ENCODE measurements at places on chromosomes 16 and 17. TPM values are rescaled to one million over a fixed set of nuclear protein-coding genes. Genes with fewer than 3 reads are reported as not detected.

KRT12 gene
- total RNA-seq, result not detected

TBC1D28 gene
- not detected for total RNA-seq

DNA sequence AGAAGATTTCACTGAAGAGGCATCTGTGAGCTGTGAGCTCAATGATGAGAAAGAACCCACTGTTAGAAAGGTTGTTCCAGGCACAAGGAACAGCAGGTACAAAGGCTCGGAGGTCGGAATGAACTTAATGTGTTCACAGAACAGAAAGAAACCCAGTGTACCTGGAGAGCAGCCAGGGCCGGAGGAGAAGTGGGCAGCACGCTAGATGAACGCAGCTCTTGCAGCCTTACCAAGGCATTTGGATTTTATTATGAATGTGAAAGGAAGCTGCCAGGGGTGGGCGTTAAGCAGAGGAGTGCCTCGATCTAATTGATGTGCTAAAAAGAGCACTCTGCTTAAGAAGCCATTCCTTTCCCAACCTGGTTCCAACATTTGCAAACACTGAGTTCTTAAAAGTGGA is 19.0 kb downstream of the EEF2K start:
- no peaks in the 10 kb centered on the region for H3K27me3 ChIP-seq
- H3K4me1 ChIP-seq, result no peaks in the 10 kb centered on the region

- no peaks in the 10 kb centered on the region for H3K4me1 ChIP-seq
- H3K36me3 ChIP-seq, result no peaks in the 10 kb centered on the region
- DNase-seq, result peak; percentile 63
- H3K4me3 ChIP-seq, result no peak overlapping the region
- H3K27me3 ChIP-seq, result 0 out of 2 replicates have a peak, but pooled peaks cover 1% of the 10 kb centered on the region
These were observed 432.7 kb upstream of the ASIC2 start for GRCh38 chr17:33725675-33726271.

GRCh38 chr17:57257195-57257894 is 1.0 kb downstream of the MSI2 start:
- H3K4me1 ChIP-seq, result peaks cover 17% of the 10 kb centered on the region
- H3K36me3 ChIP-seq, result peaks cover 2% of the 10 kb centered on the region
- peak overlapping the region; percentile 92 for H3K27ac ChIP-seq

- H3K4me3 ChIP-seq, result no peak overlapping the region
- H3K36me3 ChIP-seq, result no peaks in the 10 kb centered on the region
- no peaks in the 10 kb centered on the region for H3K27me3 ChIP-seq
These were observed 245.9 kb downstream of the XYLT1 start for GRCh38 chr16:17224879-17225281.

All from Caco-2 (cell line).